ENCODE measurements at places on chromosomes 13 and 19.

DNA sequence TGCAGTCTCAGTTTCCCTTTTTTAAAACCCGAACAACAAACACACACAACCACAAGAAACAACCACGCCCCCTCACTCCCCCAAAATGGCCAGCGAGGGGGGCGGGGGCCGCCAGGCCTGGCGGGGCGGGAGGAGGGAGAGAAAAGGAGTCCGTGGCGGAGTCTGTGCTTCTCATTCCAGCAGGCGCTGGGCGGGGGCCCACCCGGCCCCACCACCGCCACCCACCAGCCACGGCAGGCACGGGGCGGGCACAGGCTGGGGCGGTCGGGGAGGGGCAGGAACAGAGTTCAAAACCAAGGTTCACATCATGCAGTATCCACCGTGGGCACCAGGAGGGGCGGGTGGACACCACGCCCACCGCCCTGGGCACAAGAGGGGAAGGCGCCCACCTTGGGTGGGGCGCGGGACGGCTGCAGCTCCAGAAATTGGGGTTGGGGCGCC is 12.9 kb downstream of the DPF1 start:
- H3K4me1 ChIP-seq: peaks cover 17% of the 10 kb centered on the region
- peaks cover 5% of the 10 kb centered on the region for H3K36me3 ChIP-seq
- H3K27me3 ChIP-seq: peaks cover 51% of the 10 kb centered on the region
- no peak for DNase-seq

DNA sequence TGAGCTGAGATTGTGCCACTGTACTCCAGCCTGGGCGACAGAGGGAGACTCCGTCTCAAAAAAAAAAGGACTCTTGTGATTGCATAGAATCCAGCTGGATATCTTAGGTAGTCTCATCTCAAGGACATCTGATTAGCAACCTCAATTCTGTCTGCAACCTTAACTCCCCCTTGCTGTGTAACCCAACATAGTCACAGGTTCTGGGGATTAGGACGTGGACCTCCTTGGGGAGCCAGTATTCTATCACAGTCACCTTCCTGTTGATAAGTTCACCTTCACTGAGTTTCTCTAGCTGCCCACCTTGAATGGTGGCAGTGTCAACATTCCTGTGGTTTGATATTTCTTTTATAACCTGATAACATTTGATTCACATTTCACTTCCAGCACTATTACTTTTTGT is 27.2 kb downstream of the GPR18 start:
- DNase-seq: no peak
- H3K27me3 ChIP-seq: no peaks in the 10 kb centered on the region
- peak overlapping the region; percentile 31 for H3K4me3 ChIP-seq
- peak overlapping the region; percentile 72 for H3K27ac ChIP-seq
- peaks cover 23% of the 10 kb centered on the region for H3K36me3 ChIP-seq
- H3K4me1 ChIP-seq: peaks cover 63% of the 10 kb centered on the region

- peaks cover 15% of the 10 kb centered on the region for H3K27me3 ChIP-seq
- DNase-seq: no peak
- H3K4me3 ChIP-seq: no peak overlapping the region
- no peaks in the 10 kb centered on the region for H3K36me3 ChIP-seq
Observed at GRCh38 chr13:23622985-23623384, 52.8 kb downstream of the TNFRSF19 start.

DNA sequence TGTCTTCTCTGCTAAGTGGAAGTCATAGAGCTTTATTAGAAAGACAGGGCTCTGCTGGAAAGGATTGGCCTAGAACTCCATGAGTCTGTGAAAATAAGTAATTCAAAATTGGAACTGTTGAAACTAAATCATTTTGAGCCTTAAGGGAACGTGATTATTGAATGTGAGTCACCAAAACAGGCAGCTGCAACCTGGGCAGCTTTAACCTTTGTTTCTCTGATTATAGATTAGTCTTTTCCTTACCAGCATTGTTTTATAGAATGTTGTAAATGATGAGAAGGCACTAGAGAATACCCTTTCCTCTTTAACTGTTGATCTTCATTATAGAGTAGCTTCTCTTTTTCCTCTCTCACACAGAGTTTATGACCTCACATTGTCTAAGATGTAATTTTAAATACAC is 638.8 kb upstream of the SLITRK6 start:
- DNase-seq: no peak
- H3K27me3 ChIP-seq: no peaks in the 10 kb centered on the region
- H3K4me3 ChIP-seq: no peak overlapping the region
- H3K4me1 ChIP-seq: no peaks in the 10 kb centered on the region
- H3K36me3 ChIP-seq: no peaks in the 10 kb centered on the region

DNA sequence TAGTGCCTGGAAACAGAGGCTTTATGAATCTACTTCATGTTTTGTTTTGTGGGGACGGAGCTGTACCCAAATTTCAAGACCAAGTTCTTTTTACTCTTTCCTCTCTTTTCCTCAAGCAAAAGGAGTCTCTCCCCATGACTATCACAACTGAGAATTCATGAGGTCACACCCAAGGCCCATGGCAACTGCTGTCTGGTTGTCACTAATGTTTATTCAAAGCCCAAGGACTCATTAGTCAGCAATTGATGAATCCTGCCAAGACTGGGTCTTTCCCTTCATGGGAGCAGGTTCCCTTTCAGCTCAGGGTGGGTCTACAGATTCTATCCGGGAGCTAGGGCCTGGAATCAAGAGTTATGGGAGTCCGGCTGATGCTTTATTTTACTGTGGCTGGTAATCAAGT is 441.5 kb upstream of the PCDH20 start:
- DNase-seq: no peak
- no peaks in the 10 kb centered on the region for H3K4me1 ChIP-seq
- H3K27ac ChIP-seq: no peak overlapping the region
- H3K4me3 ChIP-seq: no peak overlapping the region
- H3K36me3 ChIP-seq: no peaks in the 10 kb centered on the region

DNA sequence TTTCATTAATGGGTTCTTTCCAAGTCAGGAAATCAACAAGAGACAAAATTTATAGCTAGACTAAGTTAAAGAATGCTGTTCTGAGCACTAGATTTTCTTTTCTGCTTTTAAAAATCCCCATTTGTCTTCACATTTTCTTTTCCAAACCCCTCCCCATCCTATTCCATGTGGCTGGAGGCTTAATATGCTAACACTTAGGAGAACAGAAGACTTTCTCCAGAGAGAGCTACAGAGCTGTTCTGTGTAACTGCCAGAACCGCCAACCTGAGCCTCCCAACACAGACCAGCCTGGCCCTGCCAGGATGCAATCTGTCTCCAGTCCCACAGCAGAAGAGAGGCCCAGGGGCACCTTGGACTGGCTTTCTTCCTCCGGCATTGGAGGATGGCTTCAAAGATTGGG is 264.1 kb downstream of the NDFIP2 start:
- no peaks in the 10 kb centered on the region for H3K36me3 ChIP-seq
- DNase-seq: no peak
- H3K4me1 ChIP-seq: no peaks in the 10 kb centered on the region
- no peak overlapping the region for H3K27ac ChIP-seq
- no peaks in the 10 kb centered on the region for H3K27me3 ChIP-seq

DNA sequence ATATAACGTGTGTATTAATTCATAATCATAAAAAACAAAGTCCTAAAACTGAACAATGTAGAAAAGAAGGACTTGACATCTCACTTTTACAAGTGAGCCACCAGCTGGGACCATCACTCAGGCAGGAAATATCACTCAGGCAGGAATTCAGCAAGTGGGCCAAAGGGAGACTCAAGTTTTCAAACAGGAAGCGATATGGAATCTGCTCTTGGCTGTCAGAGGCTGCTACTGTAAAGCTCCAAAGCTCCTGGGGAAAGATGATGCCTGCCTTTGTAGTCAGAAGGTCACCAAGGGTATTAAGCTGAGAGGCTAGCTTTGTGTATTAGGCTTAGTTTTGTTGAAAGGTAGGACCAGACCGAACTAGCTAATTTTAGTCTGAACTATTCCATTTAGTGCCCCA is 5.5 kb upstream of the AKAP11 start:
- no peak overlapping the region for H3K4me3 ChIP-seq
- peaks cover 1% of the 10 kb centered on the region for H3K36me3 ChIP-seq
- no peak for DNase-seq
- H3K27ac ChIP-seq: no peak overlapping the region
- H3K4me1 ChIP-seq: peaks cover 12% of the 10 kb centered on the region

GRCh38 chr19:8335343-8336071 is 7.6 kb downstream of the KANK3 start:
- H3K4me3 ChIP-seq: peak overlapping the region; percentile 48
- H3K36me3 ChIP-seq: no peaks in the 10 kb centered on the region
- DNase-seq: no peak
- H3K27me3 ChIP-seq: peaks cover 40% of the 10 kb centered on the region

- no peak overlapping the region for H3K27ac ChIP-seq
- H3K4me3 ChIP-seq: no peak overlapping the region
- peaks cover 8% of the 10 kb centered on the region for H3K4me1 ChIP-seq
Observed at GRCh38 chr19:5334366-5334739, 6.3 kb downstream of the PTPRS start.

DNA sequence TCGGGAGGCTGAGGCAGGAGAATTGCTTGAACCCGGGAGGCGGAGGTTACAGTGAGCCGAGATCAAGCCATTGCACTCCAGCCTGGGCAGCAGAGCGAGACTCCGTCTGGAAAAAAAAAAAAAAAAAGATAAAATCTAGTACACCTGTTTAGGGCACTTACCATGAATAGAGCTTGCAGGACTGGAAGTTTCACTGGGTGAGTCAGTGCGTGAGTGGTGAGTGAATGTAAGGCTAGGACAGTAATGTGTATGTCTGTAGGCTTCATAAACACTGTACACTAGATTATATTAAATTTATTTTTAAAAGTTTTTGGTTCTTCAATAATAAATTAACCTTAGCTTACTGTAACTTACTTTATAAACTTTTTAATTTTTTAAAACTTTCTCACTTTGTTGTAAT is 22.9 kb downstream of the PPP5C start:
- no peak for DNase-seq
- peaks cover 32% of the 10 kb centered on the region for H3K4me1 ChIP-seq
- peaks cover 2% of the 10 kb centered on the region for H3K36me3 ChIP-seq
- H3K27me3 ChIP-seq: no peaks in the 10 kb centered on the region
- no peak overlapping the region for H3K27ac ChIP-seq

DNA sequence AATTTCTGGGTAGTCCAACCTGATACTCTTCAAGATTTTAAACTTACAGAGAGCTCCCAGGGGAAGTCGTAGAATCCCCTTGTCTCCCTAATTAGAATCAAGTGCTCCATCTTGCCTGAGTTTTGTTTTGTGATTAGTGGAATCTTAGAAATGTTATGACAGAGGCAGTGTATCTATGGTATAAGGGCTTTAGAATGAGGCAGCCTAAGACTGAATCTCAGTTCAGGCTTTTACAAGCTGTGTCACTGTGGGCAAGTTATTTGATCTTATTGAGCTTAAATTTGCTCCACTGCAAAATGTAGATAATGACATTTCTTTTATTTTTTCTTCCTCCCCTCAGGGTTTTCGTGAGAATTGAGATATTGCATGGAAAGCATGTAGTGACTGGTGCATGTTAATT is 215.5 kb downstream of the POSTN start:
- no peak overlapping the region for H3K4me3 ChIP-seq
- no peaks in the 10 kb centered on the region for H3K27me3 ChIP-seq
- H3K27ac ChIP-seq: no peak overlapping the region
- no peak for DNase-seq
- no peaks in the 10 kb centered on the region for H3K36me3 ChIP-seq

DNA sequence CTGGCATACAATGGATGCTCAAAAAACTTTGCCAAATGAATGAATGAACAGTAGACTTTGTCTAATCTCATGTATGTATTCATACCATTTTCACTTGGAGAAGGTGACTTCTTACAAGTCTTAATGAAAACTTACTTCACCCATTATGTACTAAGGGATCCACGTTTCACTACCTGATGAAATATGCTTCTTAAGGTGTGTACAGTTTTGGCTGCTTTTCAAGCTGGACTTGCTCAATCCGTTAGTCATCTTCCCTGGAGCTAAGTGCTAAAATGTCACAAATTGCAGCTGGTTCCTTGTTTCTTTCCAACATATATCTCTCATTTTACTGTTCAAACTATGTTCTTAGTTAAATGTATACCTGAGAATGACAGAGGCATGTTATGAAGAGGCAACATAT is 4.2 kb upstream of the CCNA1 start:
- no peak overlapping the region for H3K4me3 ChIP-seq
- H3K4me1 ChIP-seq: peaks cover 10% of the 10 kb centered on the region
- H3K27ac ChIP-seq: no peak overlapping the region
- DNase-seq: no peak

GRCh38 chr19:44865196-44865767 is 19.2 kb downstream of the NECTIN2 start:
- H3K4me3 ChIP-seq: no peak overlapping the region
- no peaks in the 10 kb centered on the region for H3K4me1 ChIP-seq
- DNase-seq: no peak
- no peaks in the 10 kb centered on the region for H3K36me3 ChIP-seq

DNA sequence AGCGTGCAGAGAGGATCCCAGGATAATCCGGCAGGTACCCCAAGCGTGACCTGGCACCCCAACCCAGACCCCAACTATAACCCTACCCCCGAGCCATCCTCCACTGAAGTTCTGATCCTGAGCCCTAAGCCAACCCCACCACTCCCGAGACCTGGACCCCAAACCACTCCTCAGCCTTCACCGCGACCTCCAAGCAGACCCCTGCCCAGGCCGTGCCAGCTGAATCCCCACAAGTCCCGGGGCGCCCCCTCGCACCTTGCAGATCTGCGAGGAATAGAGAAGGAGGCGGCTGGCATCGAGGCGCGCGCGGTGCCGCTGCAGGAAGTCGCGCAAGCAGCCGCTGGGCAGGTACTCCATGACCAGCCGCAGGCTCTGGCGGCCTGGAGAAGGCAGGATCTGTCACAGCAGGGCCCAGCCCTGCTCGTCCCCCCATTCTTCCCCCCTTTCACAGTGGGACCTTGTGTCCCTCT is 10.1 kb upstream of the INSL3 start:
- no peak overlapping the region for H3K27ac ChIP-seq
- no peaks in the 10 kb centered on the region for H3K27me3 ChIP-seq
- H3K36me3 ChIP-seq: peaks cover 69% of the 10 kb centered on the region
- peaks cover 16% of the 10 kb centered on the region for H3K4me1 ChIP-seq
- no peak for DNase-seq
- no peak overlapping the region for H3K4me3 ChIP-seq

DNA sequence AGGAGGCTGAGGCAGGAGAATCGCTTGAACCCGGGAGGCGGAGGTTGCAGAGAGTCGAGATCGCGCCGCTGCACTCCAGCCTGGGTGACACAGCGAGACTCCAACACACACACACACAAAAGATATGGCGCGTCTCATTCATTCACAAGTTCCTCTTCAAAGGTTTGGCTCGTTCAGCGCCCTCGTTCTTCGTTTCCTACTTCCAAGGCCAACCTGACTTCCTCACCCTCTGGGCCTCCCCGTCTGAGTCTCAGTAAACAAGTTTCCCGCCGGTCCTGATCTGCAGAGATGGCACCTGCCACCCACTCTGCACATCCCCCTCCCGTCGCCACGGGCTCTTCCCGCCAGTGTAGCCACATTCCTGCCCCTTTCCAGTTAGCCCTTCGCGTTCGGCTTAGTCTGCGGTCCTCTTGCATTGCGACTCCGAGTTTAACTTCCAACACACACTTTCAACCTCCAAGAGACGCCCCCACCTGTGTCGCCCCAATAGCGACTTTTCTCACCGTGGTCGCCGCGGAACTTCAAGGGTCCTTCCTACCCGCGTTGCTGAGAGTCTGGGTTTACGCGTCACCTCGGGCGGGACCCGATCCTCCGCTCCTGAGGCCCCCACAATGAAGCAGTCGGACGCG is 1.3 kb upstream of the BSG start:
- DNase-seq: peak; percentile 70
- peak overlapping the region; percentile 81 for H3K4me3 ChIP-seq
- peak overlapping the region; percentile 87 for H3K27ac ChIP-seq

Measured in activated CD8-positive, alpha-beta memory T cell treated with anti-CD3 and anti-CD28 coated beads, Interleukin-2, amount 10 ng/mL, durations not matched to agents 7 days and 5 days (primary cell).